ENCODE measurements at places on chromosomes 6 and 20. TPM values are rescaled to one million over a fixed set of nuclear protein-coding genes. Genes with fewer than 3 reads are reported as not detected.

MYO6 gene
- total RNA-seq, result 14.9 TPM

MOXD1 gene
- total RNA-seq, result 10.5 TPM

IL17A gene
- not detected for total RNA-seq

DNA sequence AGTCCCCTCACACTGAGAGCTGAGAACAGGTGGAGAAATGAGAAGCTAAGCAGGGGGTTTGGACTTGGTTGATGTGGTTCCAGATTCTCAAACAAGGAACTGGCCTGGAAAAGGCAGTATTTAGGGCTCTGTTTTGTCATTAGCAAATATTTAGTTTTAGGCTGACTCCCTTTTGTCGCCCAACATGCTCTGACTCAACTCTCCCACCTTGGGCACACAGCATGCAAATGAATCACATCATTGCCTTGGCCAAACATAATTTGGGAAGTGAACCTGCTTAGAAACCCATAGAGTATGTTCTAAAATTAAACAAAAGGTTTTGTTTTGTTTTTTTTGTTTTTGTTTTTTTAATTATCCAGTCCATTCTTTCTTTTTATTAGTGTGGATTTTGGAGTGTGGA, 9.5 kb upstream of the UQCC2 start:
- no peaks in the 10 kb centered on the region for H3K36me3 ChIP-seq
- H3K4me1 ChIP-seq, result peaks cover 21% of the 10 kb centered on the region
- no peaks in the 10 kb centered on the region for H3K27me3 ChIP-seq

NCOA3 gene
- total RNA-seq, result 51.0 TPM

PDE10A gene
- total RNA-seq, result 7.4 TPM

DNA sequence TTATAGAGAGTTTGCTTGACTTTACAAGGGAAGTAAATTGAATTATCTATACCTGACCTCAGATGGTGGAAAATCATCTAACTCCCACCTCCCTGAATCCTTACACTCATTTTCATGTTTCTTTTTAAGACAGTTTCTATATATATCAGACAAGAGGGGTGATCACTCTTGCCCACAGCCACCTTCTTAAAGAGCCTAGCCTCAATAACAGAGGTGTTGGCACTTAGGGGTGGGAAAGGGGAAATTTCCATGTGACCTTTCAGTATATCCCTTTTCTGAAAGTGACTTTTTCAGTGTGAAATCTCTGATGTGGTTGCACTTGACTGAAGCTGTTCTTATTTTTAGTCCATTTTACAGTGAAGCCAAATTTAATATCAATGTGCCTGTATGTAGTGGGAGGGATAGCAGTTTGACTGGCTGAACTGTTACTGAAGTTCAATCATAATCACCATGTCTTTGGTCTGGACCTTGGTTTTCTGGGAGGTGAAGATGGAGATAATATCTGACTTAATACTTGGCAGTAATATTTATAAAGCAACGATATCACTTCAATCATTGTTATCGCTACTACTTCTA, 141.3 kb downstream of the MAP3K7 start:
- H3K4me1 ChIP-seq, result no peaks in the 10 kb centered on the region
- no peak overlapping the region for H3K27ac ChIP-seq
- no peak for DNase-seq
- no peak overlapping the region for H3K4me3 ChIP-seq
- no peaks in the 10 kb centered on the region for H3K36me3 ChIP-seq

CTAGE9 gene
- total RNA-seq, result not detected

All from sigmoid colon (tissue), 7 donors.